ENCODE measurements at places on chromosomes 13 and 19.

- DNase-seq = no peak
These were observed 19.4 kb downstream of the ZNF709 start for GRCh38 chr19:12465211-12465610.

DNA sequence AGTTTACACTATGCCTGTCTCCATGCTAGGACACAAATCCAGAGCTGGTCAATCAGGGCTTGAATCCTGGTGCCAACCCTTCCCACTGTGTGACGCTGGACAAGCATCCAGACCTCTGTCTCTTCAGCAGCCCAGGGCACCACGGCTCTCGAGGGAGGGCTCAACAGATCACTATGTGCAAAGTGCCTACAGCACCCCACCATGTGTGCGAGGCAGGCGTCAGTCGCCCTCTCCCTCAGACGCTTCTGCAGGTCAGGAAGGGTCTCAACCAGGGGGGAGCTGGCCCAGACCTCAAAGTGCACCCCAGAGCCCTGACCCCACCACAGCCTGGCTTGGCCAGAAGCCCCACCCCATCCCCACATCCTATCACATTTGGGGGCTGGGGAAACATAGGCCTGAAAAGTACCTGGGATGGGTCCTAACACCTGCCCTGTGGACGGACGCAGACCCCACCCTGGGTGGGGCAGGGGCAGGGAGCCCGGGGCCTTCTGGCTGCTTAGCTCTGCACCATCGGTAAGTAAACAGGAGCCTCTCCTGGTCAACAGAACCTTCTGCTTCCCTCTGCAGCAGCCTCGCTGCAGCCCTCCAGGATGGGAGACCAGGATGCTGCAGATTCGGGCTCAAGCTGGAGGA is 2.9 kb upstream of the C2CD4C start:
- no peak for DNase-seq

- no peak for DNase-seq
These were observed 102.1 kb upstream of the C1QTNF9B start for GRCh38 chr13:23999424-23999823.

GRCh38 chr13:50616101-50616500 is 227.4 kb downstream of the DLEU7 start:
- no peak for DNase-seq

DNA sequence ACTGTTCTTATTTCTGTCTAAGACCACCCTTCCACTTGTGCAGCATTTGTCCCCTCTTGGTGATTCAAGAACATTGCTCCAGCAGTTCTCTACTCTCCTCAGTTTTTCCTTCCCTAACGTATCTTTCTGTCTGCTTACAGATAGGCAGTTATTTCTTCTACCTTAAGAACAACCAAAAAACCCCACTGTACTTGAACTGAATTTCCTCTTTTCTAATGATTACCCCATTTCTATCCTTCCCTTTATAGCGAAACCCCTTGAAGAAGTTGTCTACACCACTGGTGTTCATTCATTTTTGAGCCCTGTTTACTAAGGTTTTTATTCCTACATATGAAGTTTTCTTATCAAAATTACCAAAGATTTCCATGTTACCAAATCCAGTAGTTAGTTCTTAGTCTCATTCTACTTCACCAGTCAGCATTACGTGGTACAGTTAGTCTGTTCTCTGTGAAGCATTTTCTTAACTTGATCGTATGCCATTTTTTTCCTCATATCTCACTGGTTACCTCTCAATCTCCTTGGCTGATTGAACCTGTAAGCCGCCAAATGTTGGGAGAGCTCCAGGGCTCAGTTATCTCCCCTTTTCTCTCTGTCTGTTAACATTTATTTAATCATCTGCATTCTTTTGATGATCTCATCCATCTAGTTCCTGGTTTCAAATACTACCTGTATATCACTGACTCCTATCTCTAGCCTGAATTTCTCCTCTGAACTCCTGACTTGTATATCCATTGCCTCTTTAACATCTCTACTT is 9.0 kb downstream of the LSM14A start:
- no peak for DNase-seq

DNA sequence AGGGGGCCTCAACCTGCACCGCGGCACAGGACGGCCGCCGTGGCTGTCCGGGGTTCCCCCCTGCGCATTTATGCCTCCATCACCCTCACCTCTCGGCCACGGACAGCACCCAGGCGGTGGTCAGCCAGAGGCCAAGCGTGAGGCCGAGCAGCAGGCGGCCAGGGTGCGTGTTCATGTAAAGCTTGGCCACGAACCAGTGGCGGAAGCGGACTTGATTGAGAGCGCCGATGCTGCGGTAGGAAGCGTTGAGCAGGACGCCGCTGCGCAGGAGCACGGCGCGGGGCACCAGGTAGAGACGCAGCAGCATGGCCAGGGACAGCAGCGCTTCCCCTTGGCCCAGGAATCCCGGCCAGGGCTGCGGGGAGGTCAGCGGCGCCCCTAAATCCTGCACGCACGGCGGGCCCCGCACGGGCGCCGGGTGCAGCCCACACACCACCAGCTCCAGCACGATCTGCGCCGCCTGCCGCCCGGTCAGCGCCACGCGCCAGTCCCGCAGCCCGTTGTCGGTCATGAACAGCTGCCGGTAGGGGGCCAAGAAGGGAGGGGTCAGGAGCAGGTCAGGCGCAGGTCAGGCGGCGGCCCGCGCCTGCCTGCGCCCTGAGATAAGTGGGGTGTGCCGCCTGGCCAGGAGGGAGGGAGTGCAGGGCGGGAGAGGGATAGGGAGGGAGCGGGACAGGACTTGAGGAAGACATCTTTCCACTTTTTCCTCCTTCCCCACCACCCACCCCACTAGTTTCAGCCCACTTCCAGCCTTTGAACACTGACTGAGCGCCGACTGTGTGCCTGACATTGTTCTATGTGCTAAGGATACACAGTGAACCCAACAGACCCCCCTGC is 6.5 kb downstream of the KCNN4 start:
- DNase-seq = no peak

- DNase-seq = no peak
These were observed 592 bp downstream of the CLPTM1 start for GRCh38 chr19:44955505-44956439.

DNA sequence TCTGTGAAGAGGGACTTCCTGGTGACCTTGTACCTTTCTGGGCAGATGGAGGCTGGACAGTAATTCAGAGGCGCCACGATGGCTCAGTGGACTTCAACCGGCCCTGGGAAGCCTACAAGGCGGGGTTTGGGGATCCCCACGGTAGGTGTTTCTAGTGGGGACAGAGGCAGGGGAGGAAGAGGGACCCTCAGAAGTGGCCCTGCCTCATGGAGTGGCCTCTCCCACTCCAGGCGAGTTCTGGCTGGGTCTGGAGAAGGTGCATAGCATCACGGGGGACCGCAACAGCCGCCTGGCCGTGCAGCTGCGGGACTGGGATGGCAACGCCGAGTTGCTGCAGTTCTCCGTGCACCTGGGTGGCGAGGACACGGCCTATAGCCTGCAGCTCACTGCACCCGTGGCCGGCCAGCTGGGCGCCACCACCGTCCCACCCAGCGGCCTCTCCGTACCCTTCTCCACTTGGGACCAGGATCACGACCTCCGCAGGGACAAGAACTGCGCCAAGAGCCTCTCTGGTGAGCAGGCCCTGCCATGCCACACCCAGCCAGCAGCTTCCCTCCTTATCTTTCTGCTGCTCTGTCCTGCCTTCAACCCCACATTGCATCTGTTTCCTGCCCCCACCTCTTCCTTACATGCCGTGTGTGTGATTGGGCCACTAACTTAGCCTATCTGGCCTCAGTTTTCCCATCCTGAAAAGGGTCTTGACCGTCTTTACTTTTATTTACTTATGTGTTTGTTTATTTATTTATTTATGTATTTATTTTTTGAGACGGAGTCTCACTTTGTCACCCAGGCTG is 7.3 kb downstream of the ANGPTL4 start:
- DNase-seq = no peak

DNA sequence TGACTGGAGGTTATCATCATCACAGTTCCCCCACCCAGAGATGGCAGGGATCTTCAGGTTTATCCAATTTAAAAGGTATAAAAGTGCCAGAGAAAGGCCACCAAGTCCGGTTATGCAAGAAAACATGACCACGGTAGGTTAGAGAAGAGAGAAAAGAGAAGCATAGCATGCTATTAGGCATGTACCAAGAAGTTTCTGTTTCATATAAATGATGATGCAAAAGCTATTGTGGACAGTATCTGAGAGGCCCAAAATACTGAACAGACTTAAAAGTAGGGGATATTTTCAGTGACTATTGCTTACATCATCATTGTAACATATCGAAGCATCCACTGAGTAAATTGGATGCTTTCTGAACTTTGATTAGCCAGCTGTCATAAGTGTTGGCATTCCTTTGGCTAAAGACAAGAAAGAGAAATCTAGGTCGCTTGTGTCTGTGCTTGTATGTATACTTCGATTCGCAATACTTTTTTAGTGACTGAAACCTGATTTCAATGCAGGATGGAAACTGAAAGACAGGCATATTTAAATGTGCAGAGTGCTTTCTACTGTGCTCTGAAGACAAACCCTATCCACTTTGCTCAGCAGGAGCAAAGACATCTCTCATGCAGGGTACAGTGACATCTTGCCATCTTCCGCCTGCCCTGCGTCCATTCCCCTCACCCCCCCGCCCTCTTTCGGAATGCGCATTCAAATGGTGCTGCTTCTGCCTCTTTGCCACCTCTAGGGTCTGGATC is 180.3 kb downstream of the SHISA2 start:
- no peak for DNase-seq

- DNase-seq = no peak
These were observed 128.3 kb upstream of the FRY start for GRCh38 chr13:31903111-31903815.

- no peak for DNase-seq
These were observed 13.5 kb upstream of the BCL3 start for GRCh38 chr19:44735011-44735410.

GRCh38 chr13:40394304-40394985 is 272.0 kb downstream of the FOXO1 start:
- no peak for DNase-seq

GRCh38 chr13:79423801-79424642 is 18.0 kb upstream of the RBM26 start:
- DNase-seq = no peak

DNA sequence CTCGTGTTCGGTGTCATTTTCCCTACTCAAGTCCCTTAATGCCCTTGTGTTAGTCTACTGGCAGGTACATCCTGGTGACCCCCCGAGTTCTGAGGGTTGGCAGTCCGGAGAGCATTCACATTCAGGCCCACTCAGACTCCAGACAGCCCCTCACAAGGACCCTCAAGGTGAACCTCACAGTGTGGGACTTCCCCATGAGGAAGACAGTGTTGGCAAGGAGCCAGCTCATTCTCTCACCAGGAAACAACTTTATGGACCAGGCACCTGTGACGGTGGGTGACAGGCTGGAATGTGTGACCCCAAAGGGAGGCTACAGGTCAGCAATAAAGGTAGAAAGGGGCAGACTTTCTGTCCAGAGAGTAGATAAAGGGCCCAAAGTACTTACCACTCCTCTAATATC is 24.5 kb downstream of the RDH8 start:
- no peak for DNase-seq

DNA sequence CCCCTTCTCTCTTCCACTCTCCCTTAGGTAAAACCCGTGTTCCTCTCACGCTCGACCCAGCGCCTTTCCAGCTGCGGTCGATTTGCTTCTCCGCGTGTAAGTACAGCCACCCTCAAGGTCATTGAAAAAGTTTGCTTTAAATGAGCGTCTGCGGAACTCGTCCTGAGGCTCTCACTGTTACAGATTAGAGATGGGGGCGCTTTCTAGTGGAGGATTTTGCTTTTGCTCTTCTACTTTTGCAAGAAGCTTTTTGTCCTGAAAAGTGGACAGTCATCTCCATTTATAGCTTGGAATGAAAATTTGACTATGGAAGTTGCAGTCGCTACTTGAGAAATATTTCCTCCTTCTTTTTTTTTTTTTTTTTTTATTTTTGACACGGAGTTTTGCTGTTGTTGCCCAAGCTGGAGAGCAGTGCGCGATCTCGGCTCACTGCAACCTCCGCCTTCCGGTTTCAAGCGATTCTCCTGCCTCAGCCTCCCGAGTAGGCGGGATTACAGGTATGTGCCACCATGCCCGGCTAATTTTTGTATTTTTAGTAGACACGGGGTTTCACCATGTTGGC is 595 bp upstream of the RAB20 start:
- no peak for DNase-seq

- no peak for DNase-seq
These were observed 64.5 kb downstream of the RAP2A start for GRCh38 chr13:97498419-97498818.

DNA sequence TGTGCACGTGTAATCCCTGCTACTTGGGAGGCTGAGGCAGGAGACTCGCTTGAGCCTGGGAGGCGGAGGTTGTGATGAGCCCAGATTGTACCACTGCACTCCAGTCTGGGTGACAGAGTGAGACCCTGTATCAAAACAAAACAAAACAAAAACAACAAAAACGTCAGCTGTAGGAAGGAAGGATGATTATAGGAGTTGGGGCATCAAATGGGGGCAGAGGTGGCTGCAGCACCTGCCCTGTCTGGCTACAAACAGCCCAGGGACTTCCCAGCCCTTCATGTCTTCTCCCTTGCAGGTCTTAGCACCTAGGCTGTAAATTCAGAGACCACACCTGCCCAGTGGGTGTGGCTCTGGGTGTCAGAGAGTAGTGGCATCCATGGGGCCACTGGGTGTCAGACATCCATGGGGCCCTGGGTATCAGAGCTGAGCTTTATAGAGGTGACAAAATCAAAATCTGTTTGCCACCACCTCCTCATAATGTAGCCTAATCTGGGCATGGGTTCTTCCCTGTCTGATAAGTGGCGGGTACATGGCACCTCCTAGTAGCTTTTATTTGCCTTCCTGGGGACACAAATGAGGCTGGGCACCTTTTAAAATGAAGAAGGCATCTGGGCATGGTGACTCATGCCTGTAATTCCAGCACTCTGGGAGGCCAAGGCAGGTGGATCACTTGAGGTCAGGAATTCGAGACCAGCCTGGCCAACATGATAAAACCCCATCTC is 4.7 kb upstream of the B3GNT3 start:
- no peak for DNase-seq

DNA sequence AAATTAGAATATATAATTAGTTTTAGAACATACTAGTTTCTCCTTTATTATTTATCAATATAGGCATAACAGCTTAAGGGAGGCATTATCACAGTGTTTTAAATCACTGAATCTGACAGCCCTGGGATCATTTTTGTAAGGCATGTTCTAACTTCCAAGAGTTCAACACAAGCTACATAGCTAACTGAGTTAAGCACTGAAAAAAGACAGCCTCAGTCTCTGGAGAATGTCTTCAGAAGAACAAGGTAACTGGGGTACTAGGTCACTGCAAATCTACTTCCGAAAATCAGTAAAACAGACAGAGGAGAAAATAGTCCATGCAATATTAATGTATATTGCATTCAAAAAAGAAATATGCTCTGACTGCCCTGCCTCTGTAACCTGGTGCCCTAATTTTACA is 502.1 kb downstream of the RFC3 start:
- no peak for DNase-seq

- DNase-seq = no peak
These were observed 26.7 kb downstream of the LATS2 start for GRCh38 chr13:21034603-21035191.

GRCh38 chr19:40247178-40247577 is 20.7 kb upstream of the CCNP start:
- no peak for DNase-seq

DNA sequence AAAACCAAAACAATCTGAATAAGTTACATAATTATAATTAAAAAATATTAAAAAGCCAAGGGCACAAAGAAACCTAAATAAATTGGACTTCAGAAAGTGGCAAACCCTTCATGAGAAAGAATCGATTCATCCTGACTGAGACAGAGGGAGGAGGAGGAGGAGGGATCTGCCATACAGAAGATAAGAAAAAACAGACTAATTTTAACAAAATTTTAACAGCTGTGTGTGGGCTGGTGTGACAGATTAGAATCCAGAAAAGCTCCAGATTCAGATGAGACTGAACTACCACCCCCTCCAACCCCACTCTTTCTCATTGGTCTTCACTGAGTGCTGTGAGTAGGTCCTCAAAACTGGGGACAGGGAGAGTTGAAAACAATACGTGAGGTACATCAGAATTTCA is 111.5 kb upstream of the HTR2A start:
- no peak for DNase-seq

Data from T-helper 22 cell (primary cell).